IPS-NIHi11 (cell line): ENCODE measurements at places on chromosomes 11 and 22.

GRCh38 chr11:125369808-125370207 is 126.3 kb downstream of the FEZ1 start:
- DNase-seq = no peak

GRCh38 chr11:10030122-10030490 is 263.9 kb downstream of the SBF2 start:
- DNase-seq = no peak

GRCh38 chr11:83302151-83302550 is 16.0 kb upstream of the CCDC90B start:
- DNase-seq = no peak

DNA sequence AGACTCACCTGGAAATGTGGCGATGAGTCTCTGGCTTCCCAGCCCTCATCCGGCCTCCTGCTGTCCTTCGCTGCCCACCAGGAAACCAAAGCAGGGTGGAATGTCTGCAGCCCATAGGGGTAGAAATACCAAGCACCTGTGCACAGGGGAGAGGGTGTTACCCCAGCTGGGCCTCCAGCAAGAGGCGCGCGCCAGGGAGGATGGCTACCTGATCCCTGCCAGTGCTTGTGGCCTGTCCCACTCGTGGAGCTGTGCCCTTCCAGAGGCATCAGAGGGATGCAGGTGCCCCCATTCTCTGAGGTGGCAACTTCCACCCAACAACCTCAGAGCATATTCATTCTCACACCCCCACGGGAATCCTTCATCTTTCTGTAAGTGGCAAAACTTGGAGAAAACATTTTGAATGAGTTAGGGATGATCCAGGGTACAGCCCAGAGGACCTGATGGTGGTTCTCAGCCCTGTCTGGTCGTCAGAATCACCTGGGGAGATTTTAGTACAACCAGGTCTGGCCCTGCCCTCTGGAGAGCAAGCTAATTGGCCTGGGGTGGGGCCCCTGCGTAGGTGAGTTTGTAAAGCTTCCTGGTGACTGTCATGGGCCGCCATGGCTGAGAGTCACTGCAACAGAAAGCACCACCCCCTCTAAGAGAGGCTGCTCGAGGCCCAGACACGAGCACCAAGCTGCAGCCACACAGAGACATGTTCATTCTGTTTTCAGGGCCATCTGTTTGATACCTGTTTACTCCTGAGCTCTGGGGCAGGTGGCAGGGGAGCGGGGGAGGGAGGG is 9.9 kb downstream of the SUN2 start:
- no peak for DNase-seq

DNA sequence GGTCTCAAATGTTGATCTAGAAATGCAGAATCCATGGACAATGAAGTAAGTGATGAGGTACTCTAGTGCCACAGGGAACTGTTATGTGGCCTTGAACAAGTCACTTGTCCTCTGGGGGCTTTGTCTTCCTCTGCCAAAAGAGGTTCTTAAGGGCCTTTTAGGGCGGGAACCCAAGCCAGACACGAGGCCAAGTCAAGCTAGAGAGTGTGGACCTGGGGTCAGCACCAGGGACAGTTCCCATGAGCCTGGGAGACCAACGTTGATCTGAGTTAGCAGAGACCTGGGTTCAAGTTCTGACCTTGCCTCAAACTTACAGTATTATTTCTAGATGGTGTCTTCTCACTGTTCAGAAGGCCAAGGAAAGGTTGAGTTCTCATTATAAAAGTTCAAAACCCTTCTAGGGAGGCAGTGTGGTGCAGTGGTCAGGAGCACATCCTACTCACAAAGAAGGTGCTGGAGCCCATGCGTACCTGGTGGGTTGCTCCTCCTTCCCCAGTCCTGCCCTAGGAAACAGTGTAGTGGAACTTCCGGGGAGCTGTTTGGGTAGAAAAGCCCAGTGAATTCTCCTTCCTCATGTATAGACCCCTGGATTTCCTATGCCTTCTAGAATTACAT is 121.5 kb downstream of the CHST1 start:
- DNase-seq = peak; percentile 72

GRCh38 chr11:31977343-31977742 is 113.5 kb upstream of the RCN1 start:
- DNase-seq = no peak

DNA sequence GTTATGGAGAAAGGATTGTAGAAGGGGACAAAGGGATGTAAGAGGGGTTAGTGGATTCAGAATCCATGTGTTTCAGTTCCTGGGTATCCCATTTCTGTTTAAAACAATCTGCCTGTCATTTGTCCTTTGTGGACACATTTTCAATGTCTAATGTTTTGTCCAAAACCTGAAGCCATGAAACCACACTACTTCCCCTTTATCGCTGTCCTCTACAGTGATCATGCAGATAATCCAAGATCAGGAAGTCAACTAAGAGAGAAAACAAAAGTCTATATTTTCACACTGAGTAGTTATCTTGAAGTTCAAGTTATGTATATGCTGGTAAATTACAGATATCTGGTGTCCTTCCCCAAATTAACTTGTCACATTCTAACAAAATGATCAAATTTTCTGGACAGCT is 457.0 kb downstream of the NTM start:
- DNase-seq = no peak

GRCh38 chr22:26690654-26691376 is 33.4 kb downstream of the MIAT start:
- DNase-seq = no peak

DNA sequence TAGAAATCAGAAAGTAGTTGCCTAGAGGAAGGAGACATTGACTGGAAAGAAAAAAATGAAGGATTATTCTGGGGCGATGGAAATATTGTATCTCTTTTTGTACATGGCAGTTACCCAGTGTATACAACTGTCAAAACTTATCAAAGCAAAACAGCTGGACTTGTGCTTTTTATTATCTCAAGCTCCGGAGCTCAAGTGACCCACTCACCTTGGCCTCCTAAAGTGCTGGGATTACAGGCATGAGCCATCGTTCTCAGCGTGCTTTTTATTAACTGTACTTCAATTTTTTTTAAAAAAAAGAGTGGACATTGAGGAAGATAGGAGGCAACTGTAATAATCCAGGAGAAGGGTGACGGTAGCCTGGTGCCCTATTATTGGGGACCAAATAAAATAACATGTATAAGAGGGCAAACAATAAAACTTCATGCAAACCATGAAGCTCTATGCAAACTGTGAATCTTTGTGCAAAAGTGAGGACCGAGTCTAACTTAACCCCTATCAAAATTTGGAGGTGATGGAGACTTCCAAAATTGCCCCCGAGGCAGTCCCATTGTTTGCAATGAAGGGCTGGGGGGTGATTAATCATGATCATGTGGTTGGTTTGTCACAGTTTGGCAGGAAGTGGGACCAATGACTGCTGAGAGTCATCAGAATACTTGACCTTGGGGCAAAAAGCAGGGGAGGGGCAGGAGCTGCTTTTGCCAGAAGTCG is 23.5 kb downstream of the FZD4 start:
- DNase-seq = no peak

DNA sequence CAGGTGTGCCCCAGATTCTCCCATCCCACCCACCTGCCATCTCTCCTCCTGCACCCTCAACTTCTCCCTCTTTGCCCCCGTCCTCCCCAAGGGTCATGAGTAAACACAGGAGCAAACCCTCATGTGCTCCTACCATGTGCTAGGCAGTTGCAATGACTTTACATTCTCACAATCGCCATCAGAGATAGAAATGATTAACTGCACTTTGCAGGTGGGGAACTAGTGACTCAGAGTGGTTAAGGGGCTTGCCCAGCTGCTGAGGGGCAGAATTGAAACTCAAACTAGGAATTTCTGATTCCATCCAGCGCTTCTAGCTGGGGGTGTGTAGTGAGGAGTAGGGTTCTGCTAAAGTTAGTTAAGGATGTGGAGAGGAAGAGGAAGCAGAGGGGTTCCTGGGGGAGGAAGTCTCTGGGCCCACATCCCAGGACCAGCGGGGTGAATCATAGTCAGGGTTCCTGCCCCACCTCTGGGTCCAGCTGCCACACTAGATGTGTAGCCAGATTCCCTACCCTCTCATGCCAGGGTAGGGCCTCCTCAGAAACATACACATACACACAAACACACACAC is 16.0 kb upstream of the PRG2 start:
- no peak for DNase-seq

DNA sequence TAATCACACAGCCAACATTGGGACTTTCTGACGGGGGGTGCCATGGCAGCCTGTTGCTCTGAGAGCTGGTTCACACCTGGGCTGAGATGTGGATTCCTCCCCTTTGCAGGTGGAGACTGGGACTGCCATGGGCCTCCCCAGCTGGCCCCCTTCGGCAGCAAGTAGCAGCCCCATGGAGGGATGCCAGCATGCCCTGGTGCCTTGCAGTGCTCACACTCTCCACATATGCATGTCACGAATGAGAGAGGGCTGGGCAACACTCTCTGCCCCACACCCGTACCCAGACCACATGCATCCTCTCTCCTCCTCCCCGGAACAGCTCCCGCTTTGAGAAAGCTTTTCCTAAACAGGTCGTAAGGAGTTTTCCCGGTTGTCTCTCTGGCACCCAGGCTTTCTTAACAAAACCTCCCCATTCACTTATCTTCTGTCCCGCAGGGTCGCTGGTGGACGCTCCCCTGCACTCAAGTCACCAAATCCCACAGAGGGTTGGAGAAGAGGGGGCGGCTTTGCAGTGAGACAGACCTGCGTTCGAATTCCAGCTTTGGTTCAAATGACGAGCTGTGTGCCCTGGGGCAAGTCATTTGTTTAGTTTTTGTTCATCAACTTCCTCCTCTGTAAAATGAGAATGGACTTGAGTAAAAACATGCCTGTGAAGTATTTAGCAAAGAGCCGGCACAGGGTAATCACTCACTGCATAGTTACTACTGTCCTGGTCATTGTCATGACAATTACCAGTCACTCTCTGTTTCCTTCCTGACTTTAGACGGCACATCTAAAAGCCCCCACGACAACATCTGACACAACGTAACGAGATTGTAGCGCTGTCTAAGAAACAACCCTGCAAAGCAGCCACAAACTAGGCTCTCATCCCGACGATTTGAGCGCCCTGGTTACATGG is 231.3 kb upstream of the B3GAT1 start:
- no peak for DNase-seq

DNA sequence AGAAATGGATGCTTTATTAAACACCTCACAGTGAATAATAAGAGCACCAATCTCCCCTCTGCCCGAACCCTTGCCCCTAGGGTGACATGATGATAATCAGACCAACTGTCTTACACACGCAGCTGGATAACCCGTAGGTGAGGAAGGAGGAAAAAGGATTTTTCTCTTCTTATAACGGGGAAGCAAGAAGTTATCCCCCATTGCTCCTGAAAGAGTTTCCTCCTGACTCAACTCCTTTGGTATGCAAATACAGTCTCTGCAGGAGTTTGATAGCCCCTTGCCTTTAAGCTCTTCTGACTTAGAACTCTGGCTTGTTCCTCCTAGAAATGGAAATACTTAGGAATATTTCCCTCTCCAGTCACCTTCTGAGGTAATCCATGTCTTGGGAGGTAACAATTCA is 455.8 kb downstream of the TMEM135 start:
- DNase-seq = peak; percentile 55

DNA sequence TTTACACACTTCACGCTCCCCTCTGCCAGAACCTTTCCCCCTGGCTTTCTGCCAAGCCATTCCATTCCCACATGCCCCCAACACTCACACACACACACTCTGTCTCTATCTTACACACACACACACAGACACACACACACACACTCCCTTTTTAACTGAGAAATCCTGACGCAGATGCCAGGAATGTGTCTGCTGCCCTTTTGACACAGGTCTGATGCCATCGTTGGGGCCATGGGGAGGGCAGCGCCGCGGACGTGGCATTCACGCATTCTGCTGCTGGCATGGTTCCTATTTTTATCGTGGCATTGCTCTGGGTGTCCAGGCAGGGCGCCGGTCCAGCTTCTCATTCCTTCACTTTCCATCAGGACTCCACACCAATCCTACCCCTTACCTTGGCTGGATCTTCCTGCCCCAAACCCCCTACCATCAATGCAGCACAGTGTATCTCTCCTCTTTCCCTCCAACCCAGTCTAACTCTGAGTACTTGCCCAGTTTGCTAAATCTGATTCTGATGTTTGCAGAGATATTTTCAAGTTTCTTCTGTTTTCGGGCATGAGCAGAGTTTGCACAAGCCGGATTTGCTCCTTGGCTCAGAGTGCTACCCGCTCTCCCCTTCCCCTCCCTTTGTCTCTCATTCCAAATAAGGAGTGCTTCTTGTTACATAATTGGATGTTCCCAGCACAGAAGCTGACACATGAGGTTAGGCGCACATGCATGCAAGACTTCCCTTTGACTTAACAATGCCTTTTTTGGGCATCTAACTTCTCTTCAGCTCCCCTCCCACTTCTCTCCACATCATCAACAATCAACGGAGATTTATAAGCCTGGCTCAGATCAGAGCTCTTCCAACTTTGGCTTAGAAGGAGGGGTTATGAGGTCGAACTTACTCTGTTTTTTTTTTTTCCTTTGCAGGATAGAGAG is 18.8 kb downstream of the SNX19 start:
- peak; percentile 25 for DNase-seq

DNA sequence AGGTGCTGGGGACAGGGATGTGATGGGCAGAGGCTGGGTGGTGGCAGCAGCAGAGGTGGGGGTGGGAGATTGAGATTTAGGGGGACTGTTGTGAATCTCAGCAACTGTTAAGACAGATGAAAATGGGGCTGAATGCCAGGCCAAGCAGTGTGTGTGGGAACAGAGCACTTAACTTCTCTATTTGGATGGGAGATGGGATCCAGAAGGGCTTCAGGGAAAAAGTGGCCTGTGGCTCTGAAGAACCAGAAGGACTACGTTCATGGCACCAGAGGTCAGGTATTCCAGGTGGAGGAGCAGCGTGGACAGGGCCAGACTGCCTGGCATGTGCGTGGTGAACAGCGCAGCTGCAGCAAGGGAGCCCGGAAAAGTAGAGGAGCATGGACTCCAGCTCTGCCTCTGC is 82.6 kb upstream of the SYT13 start:
- no peak for DNase-seq

GRCh38 chr11:94312339-94312738 is 8.0 kb downstream of the IZUMO1R start:
- no peak for DNase-seq

DNA sequence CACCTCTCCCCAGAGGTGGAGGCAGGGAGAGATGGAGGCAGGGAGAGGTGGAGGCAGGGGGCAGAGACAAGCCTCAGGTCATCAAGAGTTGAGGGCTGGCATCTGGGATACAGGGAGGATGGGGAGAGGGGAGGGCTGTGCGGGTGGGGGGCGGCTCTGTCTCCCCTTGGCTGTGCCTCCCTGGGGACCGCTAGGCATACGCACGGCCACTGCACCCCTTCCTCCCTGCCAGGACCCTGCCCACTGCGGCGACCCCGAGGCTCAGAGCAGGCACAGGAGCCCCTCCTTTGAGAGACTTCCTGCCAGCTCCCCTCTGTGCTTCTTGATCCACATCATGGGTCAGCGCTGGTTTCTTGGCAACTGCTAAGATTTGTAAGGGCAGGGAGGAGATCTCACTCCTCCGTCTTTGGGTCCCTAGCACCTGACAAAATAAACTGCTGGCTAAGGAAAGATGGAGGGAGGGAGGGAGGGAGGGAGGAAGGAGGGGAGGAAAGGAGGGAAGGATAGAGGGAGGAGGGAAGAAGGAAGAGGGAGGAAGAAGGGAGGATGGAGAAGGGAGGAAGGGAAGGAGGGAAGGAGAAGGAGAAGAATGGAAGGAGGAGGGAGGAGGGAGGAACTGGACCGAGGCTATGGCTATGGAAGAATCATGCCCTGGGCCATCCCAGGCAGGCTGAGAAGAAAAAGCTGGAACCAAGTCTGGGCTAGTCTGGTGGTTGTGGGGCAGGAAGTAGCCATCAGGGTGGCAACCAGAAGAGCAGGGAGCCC is 18.5 kb downstream of the PRR33 start:
- DNase-seq = no peak
